KBM-7 (cell line): ENCODE measurements at places on chromosomes 6 and 20.

DNA sequence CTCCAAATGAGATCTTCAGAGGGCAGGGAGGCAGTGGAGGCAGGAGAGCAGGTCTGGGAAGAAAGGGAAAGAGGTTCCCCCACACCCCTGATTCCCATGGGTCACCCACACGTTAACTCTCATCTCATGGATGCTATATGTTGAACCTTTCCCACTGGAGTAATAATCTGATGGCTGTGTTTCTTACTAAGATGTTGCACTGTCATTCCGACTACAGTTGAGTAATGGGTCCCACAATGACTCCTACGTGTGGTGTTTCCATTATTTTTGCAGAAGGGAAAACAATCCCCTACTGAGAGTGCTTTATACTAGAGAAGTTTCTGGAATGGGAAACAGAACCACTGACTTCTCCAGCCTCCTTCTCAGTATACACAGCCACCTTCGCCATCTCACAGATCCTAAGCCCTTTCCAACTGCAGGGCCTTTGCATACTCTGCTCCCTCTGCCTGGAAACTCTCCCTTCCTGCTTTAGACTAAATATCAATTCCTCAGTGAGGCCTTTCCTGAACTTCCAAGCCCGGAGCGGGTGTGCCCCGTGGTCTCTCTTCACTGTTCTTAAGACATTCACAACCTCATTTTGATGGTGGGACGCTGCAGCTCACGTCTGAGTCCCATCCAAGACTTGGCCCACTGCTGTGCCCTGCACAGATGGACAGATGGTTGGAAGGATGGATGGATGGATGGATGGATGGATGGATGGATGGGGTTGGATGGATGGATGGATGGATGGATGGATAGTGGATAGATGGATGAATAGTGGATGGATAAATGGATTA is 238.6 kb upstream of the PMEPA1 start:
- no peak for DNase-seq

DNA sequence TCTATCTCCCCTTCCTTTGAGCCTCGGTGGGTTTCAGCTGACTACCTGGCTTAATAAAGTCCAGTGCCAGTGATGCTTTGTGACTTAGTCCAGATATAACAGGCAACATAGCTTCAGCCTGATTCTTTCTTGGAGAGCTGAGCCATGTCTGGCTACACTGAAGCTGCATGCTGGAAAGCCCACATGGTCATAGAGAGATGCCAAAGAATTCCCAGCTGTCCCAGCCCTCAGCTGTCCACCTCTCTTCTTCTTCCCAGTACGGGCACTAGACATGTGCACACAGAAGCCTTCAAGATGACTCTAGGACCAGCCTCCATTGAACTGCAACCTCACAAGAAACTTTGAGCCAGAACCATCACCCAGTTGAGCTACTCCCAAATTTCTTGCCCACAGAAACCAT is 154.1 kb upstream of the MYLIP start:
- no peak for DNase-seq

DNA sequence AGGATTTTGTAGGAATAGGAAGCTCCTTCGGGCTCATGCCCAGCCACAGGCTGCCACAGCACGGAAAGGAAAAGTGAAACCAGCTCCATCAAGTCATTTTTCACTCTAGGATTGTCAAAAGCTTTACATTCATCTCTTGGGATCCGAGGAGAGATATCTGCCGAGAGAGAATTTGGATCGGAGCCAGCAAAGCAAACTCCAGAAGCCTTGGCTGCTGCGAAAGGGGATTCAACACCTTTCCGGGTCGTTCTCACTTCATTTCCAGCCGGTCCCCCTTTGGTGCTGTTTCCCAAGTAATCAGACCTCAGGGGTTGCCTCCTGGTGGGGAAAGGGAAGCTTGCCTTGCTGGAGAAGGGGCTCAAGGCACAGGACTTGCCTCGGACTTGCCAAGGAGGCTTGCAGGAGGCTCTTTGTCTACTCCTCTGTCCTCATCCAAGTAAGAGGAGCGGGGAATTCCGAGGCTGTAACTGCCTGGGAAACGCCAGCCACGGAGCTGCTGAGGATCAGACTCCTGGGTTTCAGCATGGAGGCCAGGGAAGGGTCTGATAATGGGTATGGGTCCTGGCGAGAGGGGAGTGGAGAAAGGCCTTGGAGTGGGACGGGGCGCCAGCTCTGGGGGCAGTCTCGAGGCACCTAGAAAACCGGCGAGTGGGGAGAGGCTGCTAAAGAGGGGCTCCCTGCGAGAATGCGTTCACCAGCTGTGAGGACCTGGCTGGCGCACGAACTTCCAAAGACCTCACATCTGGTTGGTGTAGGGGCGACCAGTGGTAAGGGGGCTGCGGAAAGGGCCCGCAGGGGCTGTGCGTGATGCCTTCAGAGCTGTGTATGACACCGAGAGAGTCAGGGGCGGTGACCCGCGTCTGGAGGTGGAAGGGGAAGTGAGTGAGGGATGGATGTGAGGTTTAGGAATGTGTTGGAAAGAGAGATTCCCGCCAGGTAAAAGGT is 702 bp downstream of the ETV7 start:
- peak; percentile 19 for DNase-seq

- no peak for DNase-seq
Observed at GRCh38 chr6:156337801-156338200, 439.4 kb upstream of the ARID1B start.

GRCh38 chr6:75572072-75572471 is 29.6 kb upstream of the SENP6 start:
- no peak for DNase-seq

DNA sequence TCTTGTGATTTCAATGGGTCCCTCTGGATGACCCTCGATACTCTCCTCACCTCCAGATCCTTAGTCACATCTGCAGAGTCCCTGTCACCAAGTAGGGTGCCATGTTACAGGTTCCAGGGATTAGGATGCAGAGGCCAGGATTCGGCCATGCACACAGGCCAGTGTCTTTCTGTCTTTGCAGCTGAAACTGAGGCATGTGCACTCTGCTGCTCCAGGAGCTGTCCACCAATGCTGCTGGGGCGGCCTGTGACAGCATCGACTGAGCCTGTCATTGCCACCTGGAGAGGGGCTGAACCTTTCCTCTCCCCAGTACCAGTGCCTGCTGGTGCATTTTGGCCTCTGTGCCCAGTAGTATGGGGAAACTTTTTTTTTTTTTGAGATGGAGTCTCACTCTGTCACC is 4.4 kb upstream of the RBM38 start:
- no peak for DNase-seq

GRCh38 chr6:168410554-168411011 is 30.4 kb upstream of the SMOC2 start:
- no peak for DNase-seq

DNA sequence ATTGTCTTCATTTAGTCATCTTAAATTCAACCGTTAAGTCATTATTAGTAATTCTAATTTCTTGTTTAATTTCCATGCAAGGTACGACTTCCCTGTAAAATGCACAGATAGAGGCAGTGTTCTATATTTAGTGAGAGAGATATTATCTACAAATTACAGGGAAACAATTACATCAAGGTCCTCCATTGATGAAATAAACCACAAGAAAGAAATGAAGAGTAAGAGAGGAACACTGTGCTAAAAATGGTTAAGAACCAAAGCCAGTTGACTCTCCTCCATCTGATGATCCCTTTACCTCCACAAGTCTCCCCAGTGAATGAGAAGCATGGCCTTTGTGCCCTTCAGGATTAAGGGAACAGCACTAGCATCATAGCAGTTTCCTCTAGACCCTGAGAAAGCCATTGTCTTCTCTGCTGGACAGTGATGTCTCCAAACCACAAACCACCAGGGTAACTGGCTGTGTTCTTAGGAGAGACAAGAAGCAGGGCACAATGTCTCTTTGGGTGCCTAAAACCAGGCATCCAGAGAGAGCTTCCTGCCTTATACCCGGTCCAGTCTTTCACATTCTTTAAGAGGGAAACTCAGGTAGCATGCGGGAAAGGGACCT is 38.1 kb downstream of the IRF4 start:
- DNase-seq, result peak; percentile 43

DNA sequence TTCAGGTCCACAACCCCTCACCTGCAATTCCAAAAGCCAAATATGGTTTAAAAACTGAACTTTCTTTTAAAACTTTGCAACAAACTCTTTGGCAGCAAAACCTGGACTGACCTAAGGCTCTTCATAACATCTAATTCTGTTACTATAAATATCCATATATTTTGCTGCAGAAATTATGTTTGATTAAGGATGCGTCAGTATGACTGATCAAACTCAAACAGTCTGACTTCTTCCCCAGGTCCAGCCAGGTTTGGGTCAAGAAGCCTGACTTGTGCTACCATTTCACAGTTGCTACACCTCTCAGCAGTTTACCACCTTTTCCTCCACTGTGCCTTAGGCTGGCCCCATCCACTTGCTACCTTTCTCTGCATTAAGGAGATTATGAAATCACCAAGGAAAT is 127.0 kb upstream of the DUSP22 start:
- no peak for DNase-seq

- DNase-seq, result no peak
Observed at GRCh38 chr6:109197061-109197460, 101.8 kb downstream of the CEP57L1 start.

DNA sequence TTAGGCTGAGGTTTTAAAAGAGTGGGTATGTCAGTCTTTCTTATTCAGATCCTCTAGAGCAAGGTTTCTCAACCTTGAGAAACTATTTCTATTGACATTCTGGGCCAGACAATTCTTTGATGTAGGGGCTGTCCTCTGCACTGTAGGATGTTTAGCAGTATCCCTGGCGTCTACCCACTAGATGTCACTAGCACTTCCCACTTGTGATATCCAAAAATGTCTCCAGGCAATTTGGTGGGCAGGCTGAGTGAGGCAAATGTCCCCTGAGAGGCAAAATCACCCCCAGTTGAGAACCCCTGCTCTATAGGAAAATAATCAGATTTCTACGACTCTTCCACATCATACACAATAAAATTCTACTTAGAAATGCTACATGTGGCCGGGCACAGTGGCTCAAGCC is 7.7 kb upstream of the ZKSCAN8 start:
- DNase-seq, result peak; percentile 65

DNA sequence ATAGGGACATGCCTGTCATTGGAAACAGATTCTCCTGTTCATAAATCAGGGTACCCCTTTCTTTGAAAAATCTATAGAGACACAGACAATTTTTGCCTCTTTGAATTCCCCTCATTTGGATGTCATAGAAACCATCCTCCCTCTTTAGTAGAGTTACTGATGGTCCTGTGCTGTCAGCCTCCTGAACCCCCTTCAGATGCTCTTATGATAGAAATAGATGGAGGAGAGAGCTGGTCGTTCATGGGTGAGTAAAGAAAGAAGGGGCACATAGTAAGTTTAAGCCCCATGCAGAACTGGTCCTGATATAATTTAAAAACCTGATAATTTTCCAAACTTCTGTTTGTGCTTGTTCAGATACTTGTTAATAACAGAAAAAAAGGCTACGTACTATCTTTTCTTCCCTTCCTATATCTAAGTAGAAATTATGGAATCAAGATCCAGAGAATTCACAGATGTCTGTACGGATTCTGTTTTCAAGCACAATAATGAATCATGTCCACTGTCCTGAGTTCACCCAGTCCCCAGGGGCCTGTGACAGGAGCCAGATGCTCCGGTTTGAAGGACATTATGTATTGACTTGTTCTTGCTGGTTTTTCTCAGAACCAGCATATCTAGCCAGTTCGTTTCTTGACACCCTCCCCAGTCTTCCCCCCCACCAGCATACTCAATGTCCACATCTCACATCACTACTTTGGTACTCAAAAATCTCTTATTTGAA is 78.1 kb downstream of the NCOA7 start:
- no peak for DNase-seq

DNA sequence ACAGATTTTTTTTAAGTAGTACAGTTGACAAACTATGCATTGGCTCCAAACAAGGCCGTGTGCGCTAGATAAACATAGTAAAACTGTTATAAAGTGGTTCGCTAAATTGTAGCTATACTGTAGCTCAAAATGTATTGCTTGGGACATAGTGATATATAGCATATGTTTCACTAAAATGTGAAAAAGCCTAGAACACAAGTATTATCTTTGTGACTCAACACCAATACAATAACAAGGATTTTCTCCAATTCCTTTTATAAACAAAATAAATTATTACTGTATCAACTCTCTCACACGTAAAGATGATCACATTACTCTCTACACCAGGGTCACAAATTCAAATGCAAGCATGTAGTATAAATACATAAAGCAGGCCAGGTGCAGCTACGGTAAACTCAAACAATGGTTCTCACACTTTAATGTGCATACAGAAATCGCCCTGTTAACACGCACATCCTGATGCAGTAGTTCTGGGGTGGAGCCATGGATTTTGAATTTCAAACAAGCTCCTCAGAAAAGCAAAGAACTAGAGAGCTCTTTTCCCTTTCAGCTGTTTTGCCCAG is 214.6 kb downstream of the GMDS start:
- DNase-seq, result no peak

DNA sequence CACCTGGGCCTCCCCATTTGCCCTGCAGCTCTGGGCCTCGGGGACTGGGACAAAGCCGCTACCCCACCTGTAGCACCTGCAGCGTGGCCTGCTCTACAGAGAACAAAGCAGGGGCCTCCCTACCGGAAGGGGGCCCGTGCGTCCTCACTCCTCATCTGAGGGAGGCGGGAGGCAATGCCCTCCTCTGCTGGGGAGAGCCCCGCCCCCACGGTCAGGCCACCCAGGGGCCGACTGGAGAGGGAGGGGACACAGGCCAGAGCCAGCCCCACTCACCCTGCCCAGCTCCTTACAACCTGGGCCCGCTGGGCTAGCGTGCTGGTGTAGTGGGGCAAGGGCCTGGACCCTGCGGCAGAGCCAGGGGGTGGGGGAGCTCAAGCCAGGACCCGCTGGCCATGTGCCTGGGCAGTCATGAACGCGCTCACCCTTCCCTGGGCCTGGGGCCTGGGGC is 8.0 kb downstream of the LAMA5 start:
- no peak for DNase-seq

DNA sequence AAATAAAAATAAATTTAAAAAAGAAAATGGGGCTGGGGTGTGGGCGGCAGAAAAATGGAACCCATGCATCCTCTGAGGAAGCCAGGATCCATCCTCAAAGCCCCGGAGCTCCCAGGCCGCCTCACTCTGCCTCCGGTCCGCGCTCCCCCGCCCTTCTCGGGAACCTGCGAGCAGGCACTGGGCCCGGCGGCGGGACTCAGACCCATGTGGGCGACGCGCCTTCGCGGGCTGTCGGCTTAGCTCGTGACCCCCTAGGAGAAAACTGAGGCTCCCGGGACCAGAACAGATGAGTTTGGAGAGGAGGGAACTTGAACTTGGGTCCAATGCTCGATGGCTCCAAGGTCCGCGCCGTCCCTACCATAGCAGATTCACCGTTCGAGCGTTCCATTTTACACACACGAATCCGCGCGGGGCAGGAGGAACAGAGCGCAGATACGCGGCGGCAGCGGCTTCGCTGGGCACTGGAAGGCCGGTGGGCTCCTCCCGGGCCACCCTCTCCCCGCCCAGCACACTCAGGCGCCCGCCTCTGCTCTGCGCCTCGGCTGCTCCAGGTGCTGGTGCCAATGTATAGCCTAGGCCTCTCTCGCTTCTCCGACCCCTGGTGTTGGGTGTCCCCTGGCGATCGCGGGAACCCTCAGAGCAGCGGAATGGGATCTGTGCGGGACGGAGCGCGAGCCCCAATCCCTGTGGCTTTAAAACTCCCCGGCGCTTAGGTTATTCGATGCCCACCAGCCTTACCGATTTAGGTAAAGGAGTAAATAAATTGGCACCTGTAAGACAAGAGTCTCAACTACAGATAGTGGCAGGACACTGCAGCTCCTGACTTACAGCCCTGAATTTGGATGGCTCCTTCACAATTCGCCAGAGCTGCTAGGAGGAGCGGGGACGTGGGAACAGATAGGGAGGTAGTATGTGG is 39.2 kb downstream of the DPPA5 start:
- DNase-seq, result no peak
